Naive thymus-derived CD8-positive, alpha-beta T cell (primary cell): ENCODE measurements at places on chromosomes 2 and 18. TPM values are rescaled to one million over a fixed set of nuclear protein-coding genes. Genes with fewer than 3 reads are reported as not detected.

DNA sequence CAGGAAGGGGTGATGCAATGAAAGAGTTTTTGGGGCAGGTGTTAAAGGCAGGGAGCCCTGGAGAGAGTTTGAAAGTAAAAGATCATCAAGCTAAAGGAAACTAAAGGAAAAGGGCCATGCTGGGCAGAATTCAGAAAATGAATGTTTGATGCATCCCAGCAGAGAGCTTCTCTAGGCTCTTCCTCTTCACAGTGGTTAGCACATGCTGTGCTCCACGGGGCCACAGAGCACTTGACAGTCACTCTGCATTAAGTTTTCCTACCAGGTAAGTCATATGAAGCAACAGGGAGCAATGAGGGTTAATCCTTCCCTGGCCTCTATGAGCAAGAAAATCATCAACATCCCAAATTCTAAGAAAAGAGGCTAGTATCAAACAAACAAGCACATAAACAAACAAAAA is 895.2 kb downstream of the TRIB2 start:
- DNase-seq: no peak

- DNase-seq: no peak
These were observed 12.1 kb downstream of the RNF144A start for GRCh38 chr2:6929196-6929819.

DNA sequence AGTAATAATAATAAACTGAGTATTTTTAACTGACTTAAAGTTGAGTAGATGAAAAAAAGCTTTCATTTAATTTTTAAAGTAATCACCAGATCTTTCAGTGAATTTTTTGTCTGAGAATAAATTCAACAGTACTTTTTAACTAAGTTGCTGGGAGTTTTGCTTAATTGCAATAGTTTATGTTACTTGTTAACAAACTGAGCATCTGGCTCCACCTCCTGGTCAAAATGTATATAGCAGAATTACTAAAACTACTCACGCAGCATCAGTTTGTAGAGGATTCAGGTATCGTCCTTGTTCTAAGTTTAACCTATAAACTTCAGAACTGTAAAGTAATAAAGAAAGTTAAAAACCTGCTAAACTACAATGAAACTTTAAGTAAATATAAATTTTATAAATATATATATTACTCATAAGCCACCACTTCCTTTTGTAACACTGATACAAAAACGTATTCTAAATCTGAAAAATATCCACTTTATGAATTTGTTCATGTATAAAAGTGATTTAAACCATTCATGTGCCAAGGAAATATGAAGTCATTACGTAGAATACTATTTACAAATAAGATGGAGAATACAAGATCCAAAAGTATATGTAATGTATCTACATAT is 21.3 kb downstream of the NOL10 start:
- peak; percentile 36 for DNase-seq

DNA sequence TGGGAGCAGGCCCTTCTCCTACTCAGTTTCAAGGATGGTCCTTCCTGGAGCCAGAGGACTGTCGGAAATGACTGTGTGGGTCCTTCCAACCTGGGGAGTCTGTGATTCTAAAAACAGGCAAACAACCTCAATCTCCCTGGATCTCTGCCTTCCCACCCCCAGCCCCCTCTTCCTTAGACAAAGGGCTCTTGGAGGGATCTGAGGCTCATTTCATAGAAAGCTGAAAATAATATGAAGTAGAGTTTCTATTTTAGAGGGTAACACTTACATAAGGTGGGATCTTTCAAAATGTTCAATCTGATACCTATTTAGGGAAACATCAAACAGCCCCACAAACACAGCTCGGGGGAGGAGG is 69.4 kb downstream of the RHOB start:
- no peak for DNase-seq

- no peak for DNase-seq
These were observed 10.6 kb upstream of the TEX51 start for GRCh38 chr2:126888046-126888445.

DNA sequence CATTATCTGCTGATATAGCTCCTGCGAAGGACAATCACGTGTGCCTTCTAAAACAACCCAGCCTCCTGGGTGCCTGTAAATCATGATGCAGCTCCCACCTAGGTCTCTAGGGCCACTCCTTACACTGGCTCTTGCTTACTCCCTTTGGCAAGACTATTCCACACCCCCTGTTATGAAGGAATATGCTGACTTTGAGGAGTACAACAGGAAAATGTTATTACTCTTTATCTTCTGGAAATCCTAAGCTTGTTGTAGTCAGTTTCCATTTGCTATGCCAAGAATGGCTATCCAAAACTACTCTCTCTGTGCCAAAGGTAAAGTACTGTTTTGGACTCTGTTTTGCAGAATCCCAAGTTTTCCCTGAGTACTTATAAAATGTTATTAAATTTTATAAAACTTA is 7.7 kb downstream of the SGO2 start:
- no peak for DNase-seq

DNA sequence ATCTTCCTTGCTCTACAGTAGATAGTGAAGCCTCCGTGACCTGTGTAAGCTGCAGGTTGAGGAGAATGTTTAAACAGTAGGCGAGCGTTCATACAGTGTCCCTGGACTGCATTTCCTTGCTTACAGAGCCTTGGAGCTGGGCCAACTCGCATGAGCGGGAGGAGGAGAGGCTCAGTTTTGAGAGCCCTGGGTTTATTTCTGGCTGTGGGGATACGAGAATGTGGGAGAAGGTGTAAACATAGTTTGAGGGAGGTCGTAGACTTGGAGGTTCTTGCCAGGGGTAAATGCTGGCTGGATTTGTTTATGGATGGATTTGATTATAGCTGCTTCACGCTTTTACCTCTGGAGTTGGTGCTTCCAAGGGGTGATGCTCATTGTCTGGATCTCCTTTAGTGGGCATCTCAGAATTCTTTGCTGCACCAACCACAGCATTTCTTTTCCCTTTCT is 20.8 kb downstream of the CRIM1 start:
- DNase-seq: no peak

- DNase-seq: no peak
These were observed 692.7 kb downstream of the SOCS6 start for GRCh38 chr18:70981400-70982140.

- no peak for DNase-seq
These were observed 182.6 kb downstream of the PDE11A start for GRCh38 chr2:177889818-177890460.

DNA sequence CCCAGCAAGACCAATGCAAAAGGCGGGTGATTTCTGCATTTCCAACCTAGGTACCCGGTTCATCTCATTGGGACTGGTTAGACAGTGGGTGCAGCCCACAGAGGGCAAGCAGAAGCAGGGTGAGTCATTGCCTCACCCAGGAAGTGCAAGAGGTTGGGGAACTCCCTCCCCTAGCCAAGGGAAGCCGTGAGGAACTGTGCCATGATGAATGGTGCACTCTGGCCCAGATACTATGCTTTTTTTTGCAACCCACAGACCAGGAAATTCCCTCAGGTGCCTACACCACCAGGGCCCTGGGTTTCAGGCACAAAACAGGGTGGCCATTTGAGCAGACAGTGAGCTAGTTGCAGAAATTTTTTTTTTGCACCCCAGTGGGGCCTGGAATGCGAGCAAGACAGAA is 662.6 kb upstream of the ACVR2A start:
- DNase-seq: no peak

- no peak for DNase-seq
These were observed 66.6 kb upstream of the LAPTM4A start for GRCh38 chr2:20118051-20118450.

- no peak for DNase-seq
These were observed 104.9 kb downstream of the ACVR1 start for GRCh38 chr2:157771234-157771633.

GRCh38 chr2:10179422-10179821 is 56.9 kb downstream of the RRM2 start:
- no peak for DNase-seq

DNA sequence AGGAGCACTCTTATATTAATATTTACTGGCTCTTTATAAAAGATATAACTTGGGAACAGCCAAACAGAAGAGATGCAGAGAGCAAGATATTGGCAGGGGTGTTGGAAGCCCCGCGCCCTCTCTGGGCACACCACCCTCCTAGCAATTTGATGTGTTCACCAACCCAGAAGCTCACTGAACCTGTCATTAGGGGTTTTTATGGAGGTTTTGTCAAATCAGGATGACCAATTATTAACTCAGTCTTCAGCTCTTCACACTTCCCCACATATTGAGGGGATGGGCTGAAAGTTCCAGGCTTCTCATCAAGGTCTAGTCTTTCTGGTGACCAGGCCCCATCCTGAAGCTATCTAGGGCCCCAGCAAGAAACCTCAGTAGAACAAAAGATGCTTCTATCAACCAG is 10.9 kb upstream of the INO80D start:
- no peak for DNase-seq

- DNase-seq: no peak
These were observed 399.7 kb upstream of the ID2 start for GRCh38 chr2:8281950-8282857.

- DNase-seq: no peak
These were observed 630 bp upstream of the PPP1R1C start for GRCh38 chr2:181984814-181985631.

DNA sequence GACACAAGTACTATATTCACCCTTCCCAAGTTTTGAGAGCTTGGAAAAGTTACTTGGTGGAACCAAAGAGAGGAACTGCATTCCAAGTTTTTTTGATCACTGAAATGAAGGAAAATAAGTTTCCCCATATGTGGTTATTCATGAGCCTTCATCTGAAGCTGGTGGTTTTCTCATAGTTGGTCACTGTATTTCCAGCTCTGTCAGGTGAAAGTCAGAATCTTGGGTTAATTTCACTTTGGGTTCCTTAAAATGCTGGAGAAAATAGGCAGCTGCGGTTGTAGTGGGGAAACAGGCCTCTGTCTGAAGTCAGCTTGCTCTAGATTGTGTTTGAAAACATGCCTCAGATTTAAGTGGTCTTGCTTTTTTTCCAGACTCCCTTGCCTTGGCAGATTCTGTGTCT is 200.5 kb downstream of the HRH4 start:
- DNase-seq: no peak

GRCh38 chr18:79402977-79403722 is 7.4 kb downstream of the NFATC1 start:
- DNase-seq: no peak

- DNase-seq: no peak
These were observed 5.5 kb downstream of the PDE11A start for GRCh38 chr2:178066890-178067669.

GRCh38 chr2:191913796-191914195 is 66.9 kb upstream of the CAVIN2 start:
- DNase-seq: no peak

DNA sequence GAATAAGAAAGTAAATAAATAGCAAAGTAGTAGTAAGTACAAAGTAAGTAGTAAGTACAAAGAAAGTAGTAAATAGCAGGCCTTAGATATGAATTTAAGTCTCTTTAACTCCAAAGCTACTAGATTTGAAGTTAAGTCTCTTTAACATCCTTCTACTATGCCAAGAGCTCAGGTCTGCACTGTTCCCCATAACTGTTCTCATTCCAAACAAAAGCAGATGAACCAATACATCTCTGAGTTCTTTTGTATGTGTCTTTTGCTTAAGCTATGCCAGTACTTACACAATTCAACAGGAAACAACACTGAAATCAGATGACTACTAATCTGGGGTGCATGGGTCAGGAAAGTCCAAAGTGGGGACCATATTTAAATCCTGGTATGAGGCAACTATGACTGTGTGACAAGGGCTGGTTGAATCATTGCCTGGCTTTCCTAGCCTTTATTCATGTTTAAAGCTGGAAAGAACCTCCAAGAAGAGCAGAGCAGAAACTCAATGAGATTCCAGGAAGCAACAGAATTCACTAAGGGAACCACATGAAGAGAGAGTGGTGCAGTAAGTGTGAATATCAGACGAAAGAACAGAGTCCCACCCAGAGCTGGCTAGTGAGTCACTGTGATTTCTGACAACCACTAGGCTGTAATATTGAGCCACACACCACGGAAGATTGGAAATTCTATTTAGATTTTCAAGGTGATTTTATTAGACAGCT is 51.0 kb upstream of the CYP26B1 start:
- no peak for DNase-seq

Gene POTEI
- not detected for polyA plus RNA-seq

Gene ACKR3
- polyA plus RNA-seq: 4.2 TPM

Gene RNU2-63P
- polyA plus RNA-seq: 8.5 TPM

Gene CD8A
- polyA plus RNA-seq: 934 TPM

Gene FNDC4
- 0.09 TPM for polyA plus RNA-seq

Gene CHST10
- 5.0 TPM for polyA plus RNA-seq

Gene MROH2A
- not detected for polyA plus RNA-seq

Gene ROCK2
- polyA plus RNA-seq: 6.1 TPM

Gene ITPRIPL1
- 0.94 TPM for polyA plus RNA-seq
